ENCODE measurements at places on chromosomes 6 and 20.

GRCh38 chr6:6494677-6495076 is 93.8 kb upstream of the LY86 start:
- DNase-seq: no peak

GRCh38 chr6:100035873-100036653 is 42.0 kb upstream of the MCHR2 start:
- no peak for DNase-seq

DNA sequence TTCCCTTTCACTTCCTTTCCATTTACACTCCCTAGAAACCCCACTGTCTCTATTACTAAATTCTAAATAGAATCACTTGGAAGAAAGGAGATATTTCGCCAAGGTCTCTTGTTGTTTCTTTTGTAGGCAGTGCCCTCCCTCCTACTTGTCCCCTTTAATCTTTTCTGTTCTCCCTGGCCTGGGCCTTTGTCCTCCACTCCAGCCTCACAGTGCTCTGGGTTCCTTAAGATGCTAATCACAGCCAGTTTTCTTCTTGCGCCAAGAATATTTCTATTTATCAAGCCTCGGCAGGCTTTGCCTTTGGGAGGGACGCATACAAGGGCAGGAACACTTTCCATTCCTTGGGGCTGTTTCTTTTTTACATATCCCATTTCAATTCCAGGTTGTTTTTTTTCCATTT is 520.6 kb upstream of the CHD6 start:
- DNase-seq: no peak

DNA sequence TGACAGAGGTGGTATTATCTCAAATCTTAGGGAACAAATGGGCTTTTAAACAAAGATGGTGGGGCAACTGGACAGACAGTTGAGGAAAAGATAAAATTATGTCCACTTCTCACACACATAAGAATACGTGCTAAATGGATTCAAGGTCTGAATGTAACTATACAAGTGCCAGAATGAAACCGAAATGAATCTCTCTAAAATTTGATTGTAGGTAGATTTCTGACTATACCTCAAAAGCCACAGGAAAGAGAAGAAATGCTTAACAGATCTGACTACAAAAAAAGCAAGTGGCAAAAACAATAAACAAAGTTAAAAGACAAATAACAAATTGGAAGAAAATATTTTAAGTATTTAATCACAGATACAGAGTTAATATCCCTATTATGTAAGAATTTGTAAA is 182.7 kb upstream of the OLIG3 start:
- no peak for DNase-seq

GRCh38 chr6:51865996-51866395 is 221.4 kb downstream of the PKHD1 start:
- no peak for DNase-seq

GRCh38 chr20:63748070-63748933 is 8.7 kb downstream of the SLC2A4RG start:
- no peak for DNase-seq

DNA sequence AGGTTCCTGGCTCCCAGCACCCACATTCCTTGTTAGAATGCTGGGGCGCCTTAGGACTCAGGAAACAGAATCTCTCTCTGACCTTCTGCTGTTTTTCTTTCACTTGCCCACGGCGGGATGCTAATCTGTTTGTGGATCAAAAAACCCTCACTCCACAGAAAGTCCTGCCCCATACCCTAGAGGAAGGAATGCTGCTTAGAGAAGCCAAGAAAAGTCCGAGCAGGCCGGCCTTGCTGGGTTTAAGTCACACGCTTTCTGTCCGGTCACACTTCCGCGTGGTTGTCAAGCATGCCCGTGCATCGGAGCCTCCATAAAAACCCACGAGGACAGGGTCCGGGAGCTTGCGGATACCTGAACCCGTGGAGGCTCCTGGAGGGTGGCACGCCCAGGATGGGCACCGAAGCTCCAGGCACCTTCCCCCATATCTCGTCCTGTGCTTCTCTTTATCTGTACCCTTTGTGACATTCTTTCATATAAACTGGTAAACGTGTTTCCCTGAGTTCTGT is 223.1 kb downstream of the NRN1 start:
- no peak for DNase-seq
